ENCODE measurements at places on chromosomes 5 and 9. TPM values are rescaled to one million over a fixed set of nuclear protein-coding genes. Genes with fewer than 3 reads are reported as not detected.

Gene KIF4B
- not detected for total RNA-seq

Gene LCN2
- total RNA-seq, result 85.5 TPM

Gene PDE6A
- not detected for total RNA-seq

Gene TIMD4
- 0.29 TPM for total RNA-seq

Gene ANKHD1
- total RNA-seq, result 116 TPM

Gene MLANA
- total RNA-seq, result not detected

Gene TMEM252
- not detected for total RNA-seq

Gene NRARP
- 124 TPM for total RNA-seq

Gene AK6
- total RNA-seq, result 32.4 TPM

Gene IL6ST
- 235 TPM for total RNA-seq
